ENCODE measurements at places on chromosomes 2 and 18.

DNA sequence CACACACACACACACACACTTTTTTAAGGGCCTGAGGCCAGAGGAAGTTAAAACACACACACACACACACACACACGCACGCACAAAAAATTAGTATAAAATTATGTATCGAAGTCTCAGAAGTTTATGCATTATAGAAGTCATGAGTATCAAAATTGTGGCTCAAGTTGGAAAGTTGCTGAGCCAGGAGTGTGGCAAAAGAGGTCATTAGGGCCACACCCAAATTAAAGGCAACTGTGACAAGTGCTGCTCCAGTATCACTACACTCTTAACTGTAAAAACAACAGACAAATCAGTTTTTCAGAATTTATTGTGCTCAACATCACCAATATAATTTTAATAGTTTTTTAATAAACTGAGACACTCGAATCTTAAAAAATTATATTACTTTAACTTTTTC is 36.9 kb downstream of the YWHAQ start:
- no peak for DNase-seq

DNA sequence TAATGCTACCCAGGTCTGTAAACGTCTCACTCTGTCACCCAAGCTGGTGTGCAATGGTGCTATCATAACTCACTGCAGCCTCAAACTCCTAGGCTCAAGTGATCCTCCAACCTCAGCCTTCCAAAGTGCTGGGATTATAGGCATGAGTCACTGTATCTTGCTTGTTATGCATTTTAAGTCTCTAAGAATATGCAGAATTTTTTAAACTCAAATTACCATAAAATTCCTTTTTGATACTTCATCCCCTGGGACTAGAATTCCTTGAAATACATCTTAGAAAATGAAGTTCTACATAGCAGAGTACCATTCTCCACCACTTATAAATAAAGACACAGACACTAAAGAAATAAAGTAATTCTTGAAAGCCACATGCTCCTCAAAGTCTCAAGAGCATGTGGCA is 30.2 kb upstream of the LRATD1 start:
- no peak for DNase-seq

- no peak for DNase-seq
Observed at GRCh38 chr2:8685697-8686358, 4.0 kb downstream of the ID2 start.

GRCh38 chr2:98501876-98502275 is 57.2 kb downstream of the INPP4A start:
- DNase-seq = no peak

DNA sequence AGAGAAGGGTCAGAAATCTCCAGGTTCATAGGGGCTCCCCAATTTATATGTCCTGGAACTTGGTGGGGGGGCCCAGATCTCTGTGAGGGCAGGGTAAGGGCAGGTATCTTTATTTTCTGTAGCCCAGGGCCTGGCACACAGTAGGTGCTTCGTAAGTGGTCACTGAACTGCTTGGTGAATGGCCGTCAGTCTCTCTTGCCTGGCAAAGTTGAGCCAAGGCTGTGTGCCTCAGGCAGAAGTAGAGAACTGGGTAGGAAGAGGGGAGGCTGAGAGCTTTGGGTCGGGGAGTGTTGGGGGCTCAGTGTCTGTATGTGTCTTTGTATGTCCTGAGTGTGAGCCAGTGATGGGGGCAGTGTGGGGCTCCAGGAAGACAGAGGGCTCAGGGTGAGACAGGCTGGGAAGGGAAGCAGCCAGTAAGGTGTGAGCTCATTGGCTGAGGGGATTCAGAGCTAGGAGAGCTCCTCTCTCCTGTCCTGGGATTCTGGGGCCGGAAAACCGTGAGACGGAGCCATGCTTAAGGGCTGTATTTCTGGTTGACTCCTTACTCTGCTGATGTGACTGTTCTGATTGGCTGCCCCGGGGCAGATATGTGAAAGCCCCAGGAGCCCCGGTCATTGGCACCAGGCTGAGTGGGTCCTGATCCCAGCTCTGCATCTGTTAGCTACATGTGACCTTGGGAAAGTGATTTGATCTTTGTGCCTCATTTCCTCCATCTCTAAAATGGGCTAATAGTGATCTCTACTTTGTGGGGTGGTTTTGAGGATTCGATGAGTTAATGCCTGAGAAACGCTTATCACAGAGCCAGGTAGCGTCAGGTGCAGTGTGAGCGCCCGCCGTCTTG is 30.3 kb downstream of the STEAP3 start:
- DNase-seq = no peak

DNA sequence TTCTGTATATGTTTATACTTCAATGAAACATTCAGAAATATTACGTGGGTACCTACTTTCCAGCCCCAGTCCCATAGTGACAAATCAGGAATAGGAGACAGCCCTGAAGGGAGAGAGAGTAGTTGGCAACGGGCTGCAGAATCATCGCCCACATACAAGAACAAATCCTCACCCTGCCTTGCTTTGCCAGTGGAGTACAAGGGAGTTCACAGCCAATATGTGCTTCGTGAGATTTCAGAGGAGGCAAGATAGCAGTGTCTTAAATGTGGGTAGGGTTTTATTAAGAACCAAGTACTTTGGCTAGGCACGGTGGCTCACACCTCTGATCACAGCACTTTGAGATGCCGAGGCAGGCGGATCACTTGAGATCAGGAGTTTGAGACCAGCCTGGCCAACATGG is 40.3 kb upstream of the PKDCC start:
- no peak for DNase-seq

DNA sequence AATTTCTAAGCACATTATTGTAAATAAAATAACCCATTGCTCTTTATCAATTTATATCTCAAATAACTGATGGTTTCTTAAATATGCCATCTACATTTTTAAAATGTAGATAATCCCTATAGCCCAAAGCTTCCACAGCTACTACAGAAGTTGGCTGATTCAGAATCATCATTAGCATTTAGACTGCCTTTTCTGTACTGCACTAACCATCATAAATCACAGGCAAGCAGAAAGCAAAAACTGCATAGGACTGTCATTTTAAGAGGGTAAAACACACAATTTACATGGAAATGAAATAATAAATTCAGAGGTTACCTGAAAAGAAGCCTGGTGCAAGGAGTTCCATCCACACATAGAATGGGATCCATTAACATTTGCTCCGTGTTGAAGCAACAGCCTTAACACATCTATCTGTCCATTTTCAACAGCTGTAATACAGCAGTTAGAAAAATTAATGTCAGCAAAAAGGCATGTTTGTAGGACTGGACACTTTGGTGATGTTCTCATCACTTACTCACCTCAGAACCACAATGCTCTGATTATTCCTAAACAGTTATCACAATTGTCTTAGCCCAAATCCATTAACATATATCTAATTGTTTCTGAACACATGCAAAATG is 38.4 kb upstream of the CHAC2 start:
- DNase-seq = no peak
